ENCODE measurements at places on chromosomes 5 and 9.
A peak's percentile ranks its signal among the peaks of the same experiment; 100 is the strongest.

DNA sequence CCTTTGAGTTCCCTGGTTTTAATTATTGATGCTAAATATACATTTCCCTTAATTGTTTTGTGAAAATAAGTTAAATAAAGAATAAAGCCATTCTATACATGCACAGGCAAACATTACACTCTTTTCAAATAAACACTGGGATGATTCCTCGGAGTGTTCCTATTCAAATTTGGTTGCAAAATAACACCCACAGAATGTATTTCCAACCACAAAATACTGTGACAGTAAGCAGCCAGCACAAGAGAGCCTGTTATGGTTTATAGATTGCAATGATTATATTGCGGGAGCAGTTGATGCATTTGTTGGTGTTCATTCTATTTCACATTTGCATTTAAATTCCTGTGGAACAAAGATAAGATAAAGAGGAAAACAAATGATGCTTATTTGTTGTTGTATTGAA lies 632.6 kb upstream of the WWC1 start:
- no peak for DNase-seq

DNA sequence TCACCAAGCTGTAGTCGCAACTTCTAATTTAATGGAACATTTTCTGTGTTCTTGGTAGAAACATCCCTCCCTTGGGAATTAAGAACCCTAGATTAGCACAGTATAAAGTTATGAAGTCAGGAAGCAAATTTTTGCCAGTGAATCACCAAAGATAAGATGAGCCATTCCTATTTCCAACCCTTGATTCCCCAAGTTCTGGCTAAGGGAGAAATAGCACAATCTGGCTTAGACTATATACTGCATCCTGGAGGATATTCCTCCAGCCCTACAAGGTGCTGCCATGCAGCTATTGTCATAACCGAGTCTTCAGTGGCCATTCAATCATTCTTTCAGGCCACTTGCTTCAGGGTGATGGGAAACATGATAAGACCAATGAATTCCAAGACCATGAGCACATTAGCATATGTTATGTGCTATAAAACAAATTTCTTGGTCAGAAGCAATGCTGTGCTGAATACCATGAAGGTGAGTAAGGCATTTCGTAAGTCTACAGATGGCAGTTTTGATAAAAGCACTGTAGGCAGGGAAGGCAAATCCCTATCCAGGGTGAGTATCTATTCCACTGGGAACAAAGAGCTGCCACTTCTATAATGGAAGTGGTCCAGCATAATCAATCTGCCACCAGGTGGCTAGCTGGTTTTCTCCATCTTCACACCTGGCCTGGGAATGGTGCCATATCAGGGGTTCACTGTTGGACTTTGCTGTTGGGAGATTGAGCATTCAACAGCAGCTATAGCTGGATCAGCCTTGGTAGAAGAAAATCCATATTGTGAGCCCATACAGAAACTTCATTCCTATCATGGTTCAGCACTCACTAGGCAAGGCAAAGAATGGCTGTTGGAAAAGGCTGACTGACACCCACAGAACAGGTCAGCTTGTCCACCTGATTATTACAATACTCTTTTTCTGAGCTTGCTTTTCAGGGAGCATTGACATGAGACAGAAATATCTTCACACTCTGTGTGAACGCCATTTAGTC lies 19.6 kb upstream of the ARL15 start:
- DNase-seq, result no peak

DNA sequence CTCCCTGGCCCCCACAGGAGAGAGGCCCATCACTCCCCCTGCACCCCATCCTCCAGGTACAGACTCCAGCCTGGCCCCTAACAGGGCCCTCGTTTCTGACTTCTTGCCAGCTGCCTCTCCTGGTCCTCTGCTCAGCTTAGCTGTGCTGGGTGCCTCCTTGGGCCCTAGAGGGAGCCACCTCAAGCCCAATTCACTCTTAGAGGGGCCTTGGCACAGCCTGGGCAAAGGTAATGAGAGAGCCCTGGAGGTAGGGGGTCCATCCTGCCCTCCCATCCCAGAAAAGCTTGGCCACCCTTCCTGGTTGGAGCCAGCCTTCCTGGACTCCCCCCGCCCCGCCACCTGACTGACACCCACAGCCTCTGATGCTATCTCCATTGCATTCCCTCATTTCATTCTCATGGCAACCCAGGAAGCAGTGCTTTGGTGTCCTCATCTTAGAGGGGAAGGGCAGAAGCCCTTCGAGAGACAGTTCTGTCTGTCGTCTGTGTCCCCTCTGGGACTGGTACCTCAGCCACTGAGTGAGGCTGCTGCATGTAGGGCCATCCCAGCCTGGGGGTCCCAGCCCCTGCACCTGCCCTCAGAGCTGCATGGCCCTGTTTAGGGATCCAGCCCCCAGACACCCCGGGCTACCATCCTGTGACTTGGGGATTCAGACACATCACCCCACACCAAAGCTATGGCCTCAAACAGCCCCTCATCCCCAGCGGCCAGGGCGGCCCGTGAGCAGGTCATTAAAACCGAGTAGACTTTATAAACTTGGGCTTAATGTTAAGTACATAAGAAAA lies 95.5 kb downstream of the BARX1 start:
- DNase-seq, result no peak

DNA sequence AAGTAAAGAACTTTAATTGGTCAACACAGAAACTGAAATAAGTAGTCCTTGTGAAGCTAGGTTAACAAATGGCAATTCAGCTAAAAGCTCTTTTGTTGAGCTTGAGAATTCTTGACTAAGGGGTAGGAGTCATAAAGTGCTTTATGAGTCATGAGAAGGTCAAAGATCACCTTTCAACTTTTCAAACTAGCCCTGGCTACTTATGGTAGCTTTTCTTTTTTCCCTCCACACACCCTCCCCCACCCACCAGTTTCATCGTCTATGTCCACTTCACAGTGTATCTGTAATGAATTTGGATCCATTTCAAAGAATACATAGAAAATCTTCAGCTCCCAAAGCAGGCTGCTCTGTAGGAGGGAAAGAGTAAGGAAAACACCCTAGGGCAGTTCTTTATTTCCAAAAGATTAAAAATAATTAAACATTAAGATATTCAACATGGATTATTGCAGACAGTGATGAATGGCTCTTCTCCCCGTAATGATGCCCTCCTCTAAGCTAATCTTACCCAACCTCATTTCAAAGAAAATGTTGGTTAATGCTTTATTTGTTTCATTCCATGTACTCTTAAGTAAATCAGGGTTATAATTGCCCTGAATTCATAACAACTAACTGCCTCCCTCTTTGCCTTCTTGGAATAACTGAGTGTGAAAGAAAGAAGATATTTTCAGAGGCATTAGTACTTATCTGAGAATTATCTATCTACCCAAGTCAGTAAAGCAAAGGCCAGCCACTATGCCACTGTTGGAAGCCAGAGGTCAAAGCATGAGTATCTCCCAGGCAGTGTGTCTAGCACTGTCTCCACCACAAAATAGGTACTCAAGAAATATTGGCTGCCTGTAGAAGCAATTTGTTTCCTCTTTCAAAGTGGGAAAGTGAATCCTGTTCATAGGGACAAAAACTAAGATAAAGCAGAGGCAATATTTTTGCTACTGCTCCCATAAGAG lies 290.6 kb downstream of the PIK3R1 start:
- no peak for DNase-seq

DNA sequence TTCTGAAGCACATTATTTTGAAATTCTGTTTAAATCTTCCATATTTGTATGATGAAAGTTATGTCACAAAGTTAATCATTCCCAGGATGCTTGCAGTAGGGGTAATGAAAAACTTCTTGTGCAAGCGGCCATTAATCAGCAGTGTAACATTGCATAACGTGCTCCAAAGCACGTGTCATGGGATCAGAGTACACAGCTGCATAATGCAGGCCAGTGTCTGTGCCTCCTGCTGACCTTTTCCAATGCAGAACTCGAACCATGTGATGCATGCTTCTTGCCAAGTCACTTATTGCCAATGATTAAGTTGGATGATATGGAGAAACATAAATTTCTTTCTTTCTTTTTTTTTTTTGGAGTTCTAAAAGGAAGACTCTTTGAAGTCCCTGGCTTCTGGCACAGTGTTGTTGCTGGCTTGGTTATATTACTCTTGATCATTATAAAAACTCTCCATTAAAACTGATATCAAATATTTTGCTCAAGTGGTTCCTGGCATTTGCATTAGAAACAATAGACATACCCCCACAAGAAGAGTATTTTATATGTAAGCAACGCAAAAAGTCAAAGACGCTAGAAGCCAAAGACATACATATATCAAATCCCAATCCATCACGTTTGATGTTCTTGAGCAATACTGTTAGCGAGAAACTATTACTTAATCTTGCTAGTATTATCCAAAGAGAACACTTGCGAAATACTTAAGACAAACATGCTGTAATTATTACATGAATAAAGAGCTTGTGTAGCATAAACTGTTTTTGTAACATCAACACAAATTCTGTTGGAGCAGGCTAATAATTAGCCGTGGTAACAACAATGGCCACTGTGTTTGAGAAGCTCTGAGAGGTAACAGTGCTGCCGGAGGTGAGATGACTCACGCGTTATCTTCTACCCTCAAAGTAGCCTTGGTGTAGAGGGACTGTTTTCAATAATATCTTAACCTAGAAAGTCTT lies 164.2 kb downstream of the AUH start:
- DNase-seq, result peak; percentile 72

DNA sequence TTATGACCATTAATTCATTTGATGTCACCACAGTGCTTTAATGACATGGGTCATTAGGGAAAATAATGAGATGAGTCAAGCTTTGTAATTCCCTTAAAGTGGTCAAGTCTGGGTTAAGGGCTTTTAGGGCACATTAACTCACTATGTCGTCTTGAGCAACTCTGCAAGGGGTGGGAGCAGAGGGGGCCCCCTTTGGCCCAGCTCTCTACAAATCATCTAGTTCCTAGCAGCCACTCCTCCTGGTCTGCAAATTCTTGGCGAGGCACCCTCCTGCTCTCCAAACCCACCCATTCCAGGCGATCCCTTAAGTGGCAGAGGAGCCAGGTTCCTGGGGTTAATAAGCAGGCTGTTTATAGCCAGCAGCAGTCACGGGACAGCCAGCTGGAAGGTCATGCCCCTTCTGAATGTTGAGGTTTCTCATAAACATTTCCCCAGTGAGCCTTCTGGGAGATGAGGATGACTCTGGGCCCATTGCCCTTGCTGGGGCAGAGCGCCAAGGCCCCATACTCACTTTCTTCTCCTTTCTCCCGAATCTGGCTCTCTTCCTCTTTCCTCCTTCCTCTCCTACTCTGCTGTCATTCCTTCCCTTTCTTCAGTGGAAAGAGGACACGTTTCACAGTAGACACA lies 14.3 kb upstream of the GPX3 start:
- DNase-seq, result peak; percentile 85

DNA sequence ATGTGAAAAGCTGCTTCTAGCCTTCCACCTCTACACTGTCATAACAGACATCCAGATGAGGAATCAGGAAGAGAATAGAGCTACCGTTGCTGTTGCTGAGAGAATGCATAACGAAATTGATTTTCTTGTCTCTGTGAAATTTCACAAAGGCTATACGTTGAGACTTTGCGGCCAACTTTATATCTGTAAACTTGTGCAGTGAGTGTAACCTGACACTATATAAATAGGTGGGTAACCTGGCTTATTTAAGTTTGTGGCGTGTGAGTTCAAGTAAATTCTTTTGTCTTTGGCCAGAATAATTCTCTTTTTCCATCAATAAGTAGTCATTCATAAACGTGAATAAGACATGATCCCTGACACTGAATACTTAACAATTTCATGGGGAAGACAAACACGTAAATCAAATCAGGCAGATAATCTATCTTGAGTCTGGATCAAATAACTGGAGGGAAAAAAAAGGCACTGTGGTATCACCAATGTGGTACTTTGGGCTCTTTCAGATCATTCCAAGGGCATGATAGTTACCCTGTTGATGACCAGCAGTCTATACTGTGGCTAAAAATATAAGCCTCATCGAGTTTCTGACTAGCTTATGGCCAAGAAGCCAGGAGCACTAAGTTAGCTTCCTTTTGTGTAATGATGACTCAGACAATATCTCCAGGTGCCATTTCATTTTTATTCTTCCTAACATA lies 98.2 kb upstream of the RASA1 start:
- no peak for DNase-seq

DNA sequence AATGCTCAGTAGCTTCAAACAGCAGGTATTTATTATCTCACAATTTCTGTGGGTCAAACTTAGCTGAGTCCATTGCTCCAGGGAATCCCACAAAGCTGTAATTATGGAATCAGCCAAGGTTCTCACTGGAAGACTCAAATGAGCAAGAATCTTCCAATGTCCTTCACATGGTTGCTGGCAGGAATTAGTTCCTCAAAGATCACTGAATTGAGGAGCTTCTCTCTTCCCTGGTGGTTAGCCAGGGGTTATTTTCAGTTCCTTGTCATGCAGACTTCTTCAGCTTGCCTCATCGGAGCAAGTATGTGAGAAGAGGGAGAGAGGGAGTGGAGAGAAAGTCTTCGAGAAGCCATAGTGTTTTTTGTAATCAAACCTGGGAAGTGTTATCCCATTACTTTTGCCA lies 2331.9 kb downstream of the MAT2B start:
- DNase-seq, result no peak

DNA sequence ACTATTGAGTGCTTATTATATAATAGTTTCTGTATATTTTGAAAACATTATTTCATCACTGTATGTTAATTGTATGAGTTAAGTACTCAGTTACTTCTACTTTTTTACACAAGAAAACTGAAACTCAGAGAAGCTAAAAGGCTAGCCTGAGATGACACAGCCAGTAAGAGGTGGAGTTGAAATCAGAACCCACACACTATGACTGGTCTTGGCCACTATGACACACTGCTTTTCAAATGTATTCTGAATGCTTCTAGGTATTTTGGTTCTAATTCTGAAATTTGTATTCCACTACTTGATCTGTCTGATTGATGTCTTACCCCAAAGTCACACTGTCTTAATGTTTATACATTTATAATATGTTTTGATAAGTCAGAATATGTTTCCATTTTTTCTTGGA lies 181.8 kb downstream of the ZDHHC21 start:
- no peak for DNase-seq

GRCh38 chr9:136658849-136659535 lies 3.7 kb upstream of the EGFL7 start:
- DNase-seq, result peak; percentile 56

DNA sequence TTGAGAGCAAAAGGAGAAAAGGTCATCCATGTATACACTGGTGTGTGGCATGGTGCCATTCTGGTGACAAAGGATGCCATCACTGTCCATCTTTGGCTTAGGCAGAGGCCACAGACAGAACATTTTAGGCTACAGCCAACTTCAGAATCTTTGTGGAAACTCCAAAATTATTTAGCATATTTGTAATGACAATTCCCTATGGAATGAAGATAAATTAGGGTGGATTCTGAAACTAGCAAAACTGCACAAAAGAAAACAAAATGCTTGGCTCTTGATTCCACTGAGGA lies 92.5 kb downstream of the FBXW11 start:
- DNase-seq, result no peak

DNA sequence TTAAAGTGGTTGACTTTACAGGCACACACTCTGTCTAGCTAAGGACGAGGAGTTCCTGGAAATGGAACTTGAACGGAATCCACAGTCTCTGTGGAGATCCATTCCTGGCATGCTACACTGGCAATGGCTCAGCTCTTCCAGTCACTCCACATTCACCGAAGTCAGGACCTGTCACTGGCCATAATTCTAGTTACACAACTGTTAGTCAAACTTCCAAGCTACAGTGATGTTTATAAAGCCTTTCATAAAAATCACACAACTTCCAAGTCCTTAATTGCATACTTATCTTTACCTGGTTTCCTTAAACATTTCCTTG lies 15.7 kb downstream of the CDC14B start:
- DNase-seq, result peak; percentile 61

- peak; percentile 38 for DNase-seq
Observed at GRCh38 chr9:504921-505740, 290.5 kb downstream of the DOCK8 start.

Measured in right cardiac atrium (tissue), 5 donors.